ENCODE measurements at places on chromosomes 16 and 17. TPM values are rescaled to one million over a fixed set of nuclear protein-coding genes. Genes with fewer than 3 reads are reported as not detected.

The KRTAP16-1 gene
- total RNA-seq: not detected

The GNG13 gene
- total RNA-seq: not detected

The SARM1 gene
- total RNA-seq: 6.1 TPM

The KRTAP9-3 gene
- total RNA-seq: not detected

The PDILT gene
- total RNA-seq: not detected

The NDRG4 gene
- 18.2 TPM for total RNA-seq

The DNAAF8 gene
- 0.29 TPM for total RNA-seq

The TPSG1 gene
- total RNA-seq: not detected

Measured in smooth muscle cell of trachea (primary cell).